ENCODE measurements at places on chromosomes 7 and 10. TPM values are rescaled to one million over a fixed set of nuclear protein-coding genes. Genes with fewer than 3 reads are reported as not detected.

- DNase-seq: peak; percentile 41
- H3K27me3 ChIP-seq: no peaks in the 10 kb centered on the region
- no peaks in the 10 kb centered on the region for H3K36me3 ChIP-seq
- H3K4me3 ChIP-seq: no peak overlapping the region
- H3K27ac ChIP-seq: no peak overlapping the region
These were observed 10.1 kb upstream of the INPP5A start for GRCh38 chr10:132527339-132528063.

DNA sequence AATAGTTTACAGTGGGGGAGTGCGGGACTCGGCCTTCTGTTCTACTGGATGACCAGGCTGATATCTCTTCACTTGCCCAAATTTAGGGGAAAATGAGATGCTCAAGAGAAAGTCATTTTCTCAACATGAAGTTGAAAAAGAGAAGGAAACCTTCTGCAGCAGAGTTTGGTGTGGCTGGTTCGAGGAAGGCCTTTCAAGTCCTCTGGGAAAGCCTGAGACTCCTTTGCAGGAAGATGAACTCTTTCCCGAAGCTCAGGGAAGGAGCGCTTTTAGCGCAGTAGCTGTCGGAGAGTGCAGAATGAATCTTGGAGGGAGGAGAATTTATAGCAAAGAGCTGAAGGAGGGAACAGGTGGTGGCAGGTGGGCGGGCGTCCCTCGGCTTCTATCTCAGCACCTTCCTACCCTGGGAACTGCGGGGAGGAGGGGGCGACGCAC, at the start of gene ATOH7:
Gene ATOH7 (minus strand): TSS at position 297 of the 435 bp plus-strand sequence. CDS start 436 bp downstream, outside the sequence.
- peak within 1 kb of the TSS; percentile 79 for H3K27ac ChIP-seq
- no peaks in the 10 kb centered on the region for H3K4me1 ChIP-seq
- no peaks in the 10 kb centered on the region for H3K27me3 ChIP-seq
- H3K36me3 ChIP-seq: no peaks in the 10 kb centered on the region
- DNase-seq: no peak

DNA sequence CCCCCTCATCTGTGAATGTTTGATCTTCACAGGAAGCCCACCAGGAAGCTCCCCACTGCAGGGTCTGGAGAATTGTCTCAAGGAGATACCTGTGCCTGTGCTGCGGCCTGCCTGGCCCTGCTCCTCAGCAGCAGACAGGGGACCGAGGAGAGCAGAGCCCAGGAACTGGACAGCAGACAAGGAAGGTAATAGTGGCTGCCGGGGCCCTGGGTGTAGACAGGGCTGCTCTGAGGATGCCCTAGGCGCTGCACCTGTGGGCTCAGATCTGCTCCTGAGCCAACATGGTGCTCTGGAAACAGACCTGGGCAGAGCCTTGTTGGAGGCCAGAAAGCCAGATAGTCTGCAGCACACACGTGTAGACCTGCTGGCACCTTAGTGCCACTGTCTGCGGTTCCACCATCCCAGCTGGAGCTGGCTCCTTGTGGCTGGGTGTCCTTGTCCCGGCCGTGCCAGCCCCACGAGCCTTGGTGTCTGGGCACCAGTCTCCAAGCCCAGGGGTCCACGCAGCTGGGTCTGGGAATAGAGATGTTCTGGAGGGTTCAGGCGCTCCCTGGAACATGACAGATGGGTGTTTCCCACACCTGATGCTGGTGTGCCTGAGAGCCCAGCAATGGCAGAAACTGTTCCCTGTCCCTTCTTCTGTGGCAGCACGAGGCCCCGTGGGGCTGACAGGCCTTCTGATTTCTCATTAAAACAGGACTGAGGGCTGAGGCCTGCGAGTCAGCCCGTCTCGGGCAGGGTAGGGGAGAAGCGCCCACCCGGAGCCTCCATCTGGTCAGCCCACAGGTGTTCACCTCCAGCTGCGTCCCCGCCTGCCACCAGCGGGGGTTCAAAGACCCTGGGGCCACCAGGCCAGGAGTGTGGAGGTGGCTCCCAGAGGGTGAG, 44.7 kb downstream of the ZNF467 start:
- no peaks in the 10 kb centered on the region for H3K27me3 ChIP-seq
- H3K4me3 ChIP-seq: no peak overlapping the region
- no peak overlapping the region for H3K27ac ChIP-seq
- peaks cover 6% of the 10 kb centered on the region for H3K36me3 ChIP-seq
- peaks cover 7% of the 10 kb centered on the region for H3K4me1 ChIP-seq

DNA sequence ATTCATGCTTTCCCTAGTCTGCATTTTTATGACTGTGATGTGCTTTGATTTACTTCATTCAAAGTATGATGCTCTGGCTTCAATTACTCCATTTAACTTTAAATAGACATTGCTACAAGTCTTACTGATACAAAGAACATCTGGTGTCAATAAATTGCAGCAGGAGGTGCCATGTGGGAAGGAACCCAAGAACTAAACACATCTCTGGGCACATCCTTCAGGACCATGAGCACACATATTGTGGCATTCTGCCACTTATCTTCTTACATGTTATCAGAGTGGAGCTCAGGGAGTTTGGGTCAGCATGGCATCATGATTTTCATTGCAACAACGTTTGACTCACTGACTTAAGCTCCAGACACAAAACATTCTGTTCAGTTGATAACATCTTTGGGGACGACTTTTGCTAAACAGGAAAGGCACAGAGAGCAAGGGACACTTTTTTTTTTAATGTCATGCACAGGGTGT, 227.0 kb downstream of the DKK1 start:
- no peaks in the 10 kb centered on the region for H3K4me1 ChIP-seq
- DNase-seq: no peak
- no peaks in the 10 kb centered on the region for H3K36me3 ChIP-seq
- H3K27me3 ChIP-seq: no peaks in the 10 kb centered on the region
- H3K27ac ChIP-seq: no peak overlapping the region

- no peak overlapping the region for H3K4me3 ChIP-seq
- H3K27ac ChIP-seq: no peak overlapping the region
- no peak for DNase-seq
- H3K36me3 ChIP-seq: no peaks in the 10 kb centered on the region
These were observed 350.1 kb downstream of the KIF20B start for GRCh38 chr10:90051474-90051873.

DNA sequence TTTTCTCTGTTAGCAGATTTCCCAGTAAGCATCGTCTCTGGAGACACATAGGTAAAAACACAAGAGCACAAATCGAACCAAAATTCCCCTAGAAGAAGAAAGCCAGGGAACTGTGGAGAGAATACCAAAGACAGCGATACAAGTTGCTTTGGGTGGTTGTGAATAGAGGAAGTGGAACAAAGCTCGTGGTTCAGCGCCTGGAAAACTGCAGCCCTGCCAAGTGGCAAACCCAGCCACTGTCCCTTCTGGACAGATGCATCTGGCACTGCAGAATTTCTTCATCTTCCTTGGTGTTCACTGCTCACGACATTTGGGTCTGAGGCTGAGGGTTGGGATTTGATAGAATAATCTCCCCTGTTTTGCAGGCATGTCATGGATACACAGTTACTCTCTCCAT, 733.8 kb downstream of the PARD3 start:
- H3K4me3 ChIP-seq: no peak overlapping the region
- H3K27ac ChIP-seq: no peak overlapping the region
- H3K36me3 ChIP-seq: no peaks in the 10 kb centered on the region
- DNase-seq: no peak
- H3K27me3 ChIP-seq: no peaks in the 10 kb centered on the region

DNA sequence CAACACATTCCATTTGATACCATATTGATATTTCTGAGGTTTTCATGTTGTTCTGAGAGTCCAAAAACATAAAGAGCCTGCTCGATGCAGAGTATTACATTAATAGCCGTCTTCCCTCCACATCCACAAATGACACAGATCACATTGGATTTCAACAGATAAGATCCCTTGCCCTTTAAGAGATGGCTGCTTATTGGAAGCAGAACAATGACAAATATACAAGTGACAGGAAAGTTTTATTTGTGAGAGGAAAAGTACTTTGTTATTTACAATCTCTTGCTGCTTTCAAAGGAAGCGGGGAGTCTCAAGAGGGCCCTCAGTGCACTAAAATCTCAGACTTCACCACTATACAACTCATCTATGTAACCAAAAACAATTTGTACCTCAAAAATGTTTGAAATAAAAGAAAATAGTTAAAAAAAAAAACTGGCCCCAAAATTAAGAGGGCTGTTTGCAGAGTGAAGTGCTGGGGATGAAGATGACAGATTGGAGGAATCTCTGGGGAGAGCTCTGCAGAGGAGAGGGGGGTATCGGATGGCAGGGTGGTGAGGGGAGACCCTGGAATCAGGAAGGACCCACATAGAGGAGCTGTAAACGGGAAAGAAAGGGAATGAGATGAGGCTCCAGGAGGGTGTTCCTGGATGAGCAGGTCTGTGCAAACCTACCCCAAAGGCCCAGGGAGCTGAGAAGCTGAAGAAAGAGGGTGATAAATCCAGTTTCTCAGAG, 42.5 kb upstream of the ZNF438 start:
- no peaks in the 10 kb centered on the region for H3K27me3 ChIP-seq
- no peak overlapping the region for H3K27ac ChIP-seq
- DNase-seq: no peak
- no peak overlapping the region for H3K4me3 ChIP-seq

GRCh38 chr10:73931767-73932619, 21.1 kb downstream of the PLAU start:
- H3K4me1 ChIP-seq: no peaks in the 10 kb centered on the region
- no peaks in the 10 kb centered on the region for H3K36me3 ChIP-seq
- no peaks in the 10 kb centered on the region for H3K27me3 ChIP-seq
- peak; percentile 46 for DNase-seq
- H3K27ac ChIP-seq: peak overlapping the region; percentile 26
- H3K4me3 ChIP-seq: no peak overlapping the region

DNA sequence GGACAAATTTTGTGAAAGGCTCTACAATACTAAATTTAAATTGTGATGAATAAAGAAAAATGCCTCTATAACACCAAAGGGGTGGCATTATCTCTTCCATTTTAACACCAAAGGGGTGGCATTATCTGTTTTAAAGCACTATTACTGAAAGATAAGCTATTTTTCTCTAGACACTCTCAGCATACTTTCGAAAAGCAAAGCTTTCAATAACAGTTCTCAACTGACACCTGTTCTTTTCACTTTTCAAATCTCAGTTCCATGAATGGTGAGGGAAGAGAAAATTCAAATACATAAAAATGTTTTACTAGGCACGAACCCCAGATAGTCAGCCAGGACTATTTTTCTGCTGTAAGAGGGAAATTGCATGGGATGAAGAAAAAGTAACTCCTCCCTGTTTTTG, 103.8 kb downstream of the CPEB3 start:
- H3K4me3 ChIP-seq: no peak overlapping the region
- no peaks in the 10 kb centered on the region for H3K4me1 ChIP-seq
- H3K36me3 ChIP-seq: no peaks in the 10 kb centered on the region
- no peak for DNase-seq
- no peak overlapping the region for H3K27ac ChIP-seq
- H3K27me3 ChIP-seq: no peaks in the 10 kb centered on the region

DNA sequence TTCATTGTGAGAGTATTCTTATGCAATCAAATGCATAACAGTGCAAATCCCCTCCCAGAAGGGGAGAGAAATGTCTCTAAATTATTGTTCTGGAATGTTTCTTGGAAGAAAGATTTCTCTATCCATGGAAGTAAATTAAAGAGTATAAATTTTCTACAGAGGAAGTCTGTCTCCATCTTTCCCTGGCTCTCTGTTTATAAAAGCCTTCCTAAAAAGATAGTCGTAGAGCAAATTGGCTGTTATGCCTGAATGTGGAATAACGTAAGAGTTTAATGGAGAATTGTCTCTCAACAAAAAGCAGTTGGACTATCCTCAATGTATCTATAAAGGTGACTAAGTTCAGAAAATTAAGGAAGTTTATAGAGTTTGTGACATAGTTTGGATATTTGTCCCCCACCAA, 76.3 kb downstream of the GNAT3 start:
- H3K4me1 ChIP-seq: no peaks in the 10 kb centered on the region
- H3K27me3 ChIP-seq: no peaks in the 10 kb centered on the region
- H3K36me3 ChIP-seq: no peaks in the 10 kb centered on the region
- no peak for DNase-seq
- H3K27ac ChIP-seq: no peak overlapping the region

DNA sequence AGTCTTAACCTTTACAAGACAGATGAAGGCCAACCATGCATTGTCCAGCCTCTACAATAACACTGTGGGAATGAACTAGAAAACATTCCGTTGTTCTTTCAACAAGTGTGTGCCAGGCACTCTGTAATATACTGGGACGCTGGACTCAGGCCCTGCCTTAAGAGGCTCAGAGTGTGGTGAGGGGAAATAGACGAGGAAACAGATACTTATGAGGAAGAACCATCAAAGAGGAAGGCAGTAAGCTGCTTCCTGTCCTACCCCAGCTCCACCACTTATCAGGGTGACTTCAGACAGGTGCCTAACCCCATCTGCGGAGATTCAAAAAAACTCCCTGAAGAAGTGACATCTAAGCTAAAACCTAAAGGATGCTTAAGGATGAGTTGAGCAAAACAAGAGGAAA, 8.9 kb upstream of the TRIM8 start:
- H3K27ac ChIP-seq: no peak overlapping the region
- H3K36me3 ChIP-seq: no peaks in the 10 kb centered on the region
- H3K4me3 ChIP-seq: no peak overlapping the region

Gene VENTX
- 4.6 TPM for total RNA-seq

Gene IDI2
- total RNA-seq: not detected

Gene OR6B1
- total RNA-seq: not detected

All from breast epithelium (tissue), 4 donors.